Mammary epithelial cell (primary cell): ENCODE measurements at places on chromosomes 11 and 22. TPM values are rescaled to one million over a fixed set of nuclear protein-coding genes. Genes with fewer than 3 reads are reported as not detected.

HEPHL1 gene
- 6.2 TPM for total RNA-seq

INS gene
- total RNA-seq, result not detected in 2 replicates

CLMP gene
- total RNA-seq, result 175 TPM

OR6T1 gene
- not detected for total RNA-seq

ANGPTL5 gene
- not detected in 2 replicates for total RNA-seq

CRYBB1 gene
- total RNA-seq, result not detected

CHCHD10 gene
- 71.6 and 94.0 TPM in 2 replicates for total RNA-seq

HMGXB4 gene
- 22.2 and 25.3 TPM in 2 replicates for total RNA-seq

RIMBP3B gene
- total RNA-seq, result not detected

PSMC3 gene
- total RNA-seq, result 135 and 142 TPM in 2 replicates

LINC01488 gene
- not detected for total RNA-seq

ELMOD1 gene
- 0.17 TPM for total RNA-seq

MB gene
- not detected for total RNA-seq

FBLN1 gene
- total RNA-seq, result 130 and 135 TPM in 2 replicates

CLDN5 gene
- total RNA-seq, result not detected in 2 replicates

APOL5 gene
- total RNA-seq, result not detected in 2 replicates
